Neural crest cell (in vitro differentiated cells): ENCODE measurements at places on chromosomes 11 and 22.

DNA sequence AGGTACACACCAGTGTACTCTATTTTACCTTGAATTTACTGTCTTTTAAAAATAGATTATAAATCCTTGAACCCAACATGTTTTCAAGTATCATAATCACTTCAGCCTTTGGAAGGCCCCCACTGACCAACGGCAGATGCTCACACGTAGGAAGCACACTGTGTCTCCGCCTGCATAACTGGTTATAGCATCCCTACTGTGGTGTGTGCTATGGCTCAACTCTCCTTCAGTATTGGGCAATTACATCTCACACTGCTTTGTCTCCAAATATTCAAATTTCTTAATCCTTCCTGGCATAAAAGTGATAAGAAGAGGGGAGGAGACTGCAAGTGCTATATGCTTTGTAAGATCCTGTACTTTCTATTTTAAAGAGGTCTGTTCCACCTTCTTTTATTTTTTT, 165.7 kb downstream of the CADM1 start:
- no peak for DNase-seq

GRCh38 chr11:1521382-1522080, 35.0 kb upstream of the MOB2 start:
- no peak for DNase-seq

DNA sequence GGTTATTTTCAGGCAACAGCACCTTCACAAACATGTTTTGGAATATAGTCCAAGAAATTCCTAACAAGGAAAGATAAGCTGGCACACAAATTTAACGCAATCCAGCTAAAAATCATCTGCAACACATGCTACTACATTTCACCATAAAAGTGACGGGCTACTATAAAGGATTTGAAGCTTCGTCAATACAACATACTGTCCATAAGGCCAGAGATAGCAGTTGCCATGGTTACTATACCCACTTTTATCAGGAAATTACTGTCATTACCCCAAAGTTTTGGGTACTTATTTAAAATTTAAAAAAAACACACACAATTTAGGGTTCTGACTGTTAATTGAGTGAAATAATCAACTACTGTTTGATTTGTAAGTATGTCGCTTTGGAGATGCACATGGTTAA, 6.9 kb downstream of the PHF21A start:
- no peak for DNase-seq

GRCh38 chr22:22479999-22480532, 28.5 kb downstream of the ZNF280B start:
- no peak for DNase-seq

- DNase-seq, result no peak
Measured at GRCh38 chr22:35966314-35967045, 62.1 kb downstream of the RBFOX2 start.

DNA sequence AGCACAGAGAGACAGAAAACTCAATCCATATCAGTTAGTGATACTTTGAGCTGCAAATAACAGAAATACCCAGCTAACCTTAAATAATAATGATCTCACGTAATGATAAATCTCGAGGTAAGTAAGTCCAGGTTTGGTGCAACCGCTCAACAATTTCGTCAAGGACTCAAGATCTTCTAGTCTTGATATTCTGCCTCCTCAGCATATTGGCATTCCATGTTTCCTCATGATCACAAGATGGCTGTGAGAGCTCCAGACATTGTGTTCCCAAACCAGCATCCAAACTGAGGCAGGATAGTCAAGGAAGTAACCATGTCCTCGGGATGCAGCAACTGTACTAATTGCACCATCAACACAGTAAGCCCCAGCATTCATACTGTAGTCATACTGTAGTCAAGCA, 7.5 kb upstream of the LARGE1 start:
- DNase-seq, result no peak

GRCh38 chr11:30452114-30452513, 129.2 kb downstream of the ARL14EP start:
- DNase-seq, result no peak

GRCh38 chr22:19464546-19464945, 14.4 kb downstream of the UFD1 start:
- no peak for DNase-seq

- DNase-seq, result no peak
Measured at GRCh38 chr11:85525686-85526085, 101.5 kb downstream of the DLG2 start.

DNA sequence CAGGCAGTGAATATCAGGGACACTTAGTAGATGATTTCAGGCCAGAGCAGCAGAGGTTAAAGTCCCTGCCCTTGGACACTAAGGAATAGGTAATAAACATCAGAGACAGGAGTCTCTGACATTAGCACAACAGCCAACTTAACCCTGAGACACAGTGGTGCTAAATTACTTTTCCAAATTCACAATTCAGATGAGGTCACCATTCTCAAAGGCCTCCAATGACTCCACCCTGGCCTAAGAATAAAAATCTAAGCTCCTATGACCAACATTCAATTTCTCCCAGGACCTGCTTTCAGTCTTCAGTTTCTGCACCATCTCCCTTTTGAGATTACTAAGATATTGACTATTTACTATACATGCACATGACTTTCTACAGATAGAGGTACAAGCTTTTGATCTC, 42.0 kb downstream of the BLID start:
- DNase-seq, result no peak

GRCh38 chr22:29078036-29078868, 5.4 kb downstream of the KREMEN1 start:
- DNase-seq, result no peak
